T-helper 2 cell treated with Interferon-gamma antibody and Interleukin-4, amounts not matched to agents 5 μg/mL and 100 μg/mL, for 36 hours (primary cell): ENCODE measurements at places on chromosomes 1 and 21.

GRCh38 chr1:3453891-3454810 is at the start of gene ARHGEF16:
TSS of gene ARHGEF16 (plus strand) at chr1:3454665. CDS start at chr1:3463085, 8,420 bp downstream.
- DNase-seq: no peak

- no peak for DNase-seq
These were observed 3.8 kb upstream of the S100B start for GRCh38 chr21:46608672-46609111.

- peak; percentile 31 for DNase-seq
These were observed 804 bp upstream of the IKBKE start for GRCh38 chr1:206469411-206469932.

DNA sequence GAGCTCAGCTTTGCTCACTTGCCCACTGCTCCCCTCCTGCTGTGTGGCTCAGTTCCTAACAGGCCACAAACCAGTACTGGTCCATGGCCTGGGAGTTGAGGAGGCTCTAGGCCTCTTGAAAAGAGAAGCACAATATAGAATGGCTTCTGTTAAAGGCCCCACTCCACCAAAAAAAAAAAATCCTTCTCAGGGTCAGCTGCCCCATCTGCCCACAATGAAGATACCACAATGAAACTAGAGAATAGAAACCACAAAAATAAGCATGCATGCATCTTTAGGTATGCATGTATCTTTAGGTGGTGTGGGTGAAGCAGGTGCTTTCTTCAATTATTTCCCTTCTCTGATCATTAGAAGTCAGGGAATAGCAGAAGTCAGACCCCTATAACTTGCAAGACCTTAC is 620.4 kb upstream of the BEND5 start:
- no peak for DNase-seq

DNA sequence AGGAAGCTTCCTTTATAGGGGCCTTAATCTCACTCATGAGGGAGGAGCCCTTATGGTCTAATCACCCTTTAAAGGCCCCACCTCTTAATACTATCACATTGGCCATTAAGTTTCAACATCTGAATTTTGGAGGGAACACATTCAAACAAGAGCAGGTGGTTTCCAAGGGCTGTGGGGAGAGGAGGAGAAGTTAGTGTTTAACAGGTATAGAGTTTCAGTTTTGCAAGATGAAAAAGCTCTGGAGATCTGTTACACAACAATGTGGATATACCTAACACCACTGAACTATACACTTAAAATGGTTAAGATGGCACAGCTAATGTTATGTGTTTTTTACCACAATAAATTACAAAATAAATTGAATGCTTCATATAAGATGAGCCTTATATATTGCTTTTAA is 113.4 kb upstream of the DNAH14 start:
- DNase-seq: no peak

DNA sequence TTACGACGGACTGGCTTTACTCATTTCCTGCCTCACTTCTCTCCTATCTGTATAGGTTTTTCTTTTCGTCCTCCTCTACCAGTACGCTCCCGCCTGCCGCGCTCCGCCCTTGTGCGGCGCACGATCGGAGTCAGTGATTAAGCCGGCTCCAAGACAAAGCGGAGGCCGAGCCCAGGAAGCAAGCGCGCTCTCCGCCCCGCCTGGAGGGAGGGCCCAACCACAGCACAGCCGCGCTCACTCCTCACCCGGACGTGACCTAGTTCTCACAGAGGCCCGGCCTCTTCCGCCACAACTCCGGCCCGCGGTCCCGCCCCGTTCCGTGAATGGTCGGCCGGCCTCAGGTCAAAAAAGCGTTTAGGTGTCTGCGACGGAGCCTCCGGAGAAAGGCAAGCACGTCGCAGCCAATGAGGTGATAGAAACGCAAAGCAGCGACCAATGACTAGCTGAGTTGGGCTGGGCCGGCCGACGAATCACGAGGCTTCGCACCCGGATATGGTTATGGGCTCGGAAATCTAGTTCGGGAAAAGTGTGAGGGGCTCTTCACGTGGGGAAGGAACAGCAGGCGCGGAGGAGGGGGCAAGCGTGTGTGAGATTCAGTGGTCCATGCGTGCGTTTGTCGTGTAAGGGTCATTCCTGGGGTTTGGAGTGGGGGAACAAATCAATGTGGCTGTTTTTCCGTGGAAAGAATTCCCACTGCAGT is at the start of gene METTL13:
Gene METTL13 (plus strand): TSS at position 485 of the 700 bp plus-strand sequence. CDS start 308 bp downstream, outside the sequence.
- DNase-seq: peak; percentile 100

DNA sequence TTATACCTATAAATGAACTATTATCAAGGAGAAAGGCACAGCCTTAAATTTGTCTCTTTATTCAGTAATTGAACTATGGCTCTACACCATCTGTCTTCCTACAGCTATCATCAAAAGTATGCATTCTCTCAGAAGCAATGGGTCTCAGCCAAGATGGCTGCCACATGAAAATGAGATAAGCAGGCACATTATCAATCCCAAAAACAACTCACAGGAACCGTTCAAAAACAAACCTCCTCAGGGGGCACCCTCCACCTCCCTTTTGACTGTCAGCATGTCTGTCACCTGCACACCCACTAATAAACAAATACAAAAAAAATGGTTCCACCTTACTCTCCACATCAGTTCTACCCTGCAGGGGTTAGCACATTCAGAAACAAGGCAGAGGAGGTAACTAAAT is 23.6 kb downstream of the KIAA0319L start:
- DNase-seq: no peak

- no peak for DNase-seq
These were observed 23.9 kb downstream of the DCAF8 start for GRCh38 chr1:160238408-160238807.

GRCh38 chr1:227058321-227058751 is 118.2 kb downstream of the COQ8A start:
- DNase-seq: no peak

GRCh38 chr1:182304627-182305026 is 87.0 kb downstream of the GLUL start:
- no peak for DNase-seq

DNA sequence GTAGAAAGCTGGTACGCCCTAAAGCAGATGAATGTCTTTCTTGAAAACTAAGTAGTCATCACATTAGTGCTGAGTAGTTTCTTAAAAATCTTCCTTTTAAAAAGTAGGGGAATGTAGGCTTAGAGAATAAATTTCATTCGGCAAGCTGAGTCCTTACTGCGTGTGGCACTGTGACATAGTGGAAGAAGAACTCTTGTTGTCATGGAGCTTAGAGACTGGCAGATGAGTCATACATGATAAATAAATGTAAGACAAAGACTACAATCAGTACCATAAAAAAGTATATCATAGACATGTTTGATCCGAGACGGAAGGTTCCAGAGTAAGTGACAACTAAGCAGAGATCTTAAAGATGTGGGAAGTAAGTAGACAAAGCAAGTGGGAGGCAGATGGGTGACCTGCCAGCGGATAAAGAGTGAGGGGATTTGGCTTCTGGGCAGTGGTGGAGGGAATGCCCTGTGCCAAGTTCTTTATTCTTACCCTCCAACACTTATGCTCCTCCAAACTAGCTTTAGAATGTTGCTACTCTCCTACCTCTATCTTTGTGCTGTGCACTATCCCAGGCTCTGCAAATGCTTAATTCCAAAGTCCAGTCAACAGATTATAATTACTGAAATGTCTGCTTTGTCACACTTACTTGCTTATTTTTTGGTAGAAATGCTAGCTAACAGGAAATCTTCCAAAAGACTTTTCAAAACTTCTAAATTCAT is 608.5 kb upstream of the USP24 start:
- DNase-seq: no peak

DNA sequence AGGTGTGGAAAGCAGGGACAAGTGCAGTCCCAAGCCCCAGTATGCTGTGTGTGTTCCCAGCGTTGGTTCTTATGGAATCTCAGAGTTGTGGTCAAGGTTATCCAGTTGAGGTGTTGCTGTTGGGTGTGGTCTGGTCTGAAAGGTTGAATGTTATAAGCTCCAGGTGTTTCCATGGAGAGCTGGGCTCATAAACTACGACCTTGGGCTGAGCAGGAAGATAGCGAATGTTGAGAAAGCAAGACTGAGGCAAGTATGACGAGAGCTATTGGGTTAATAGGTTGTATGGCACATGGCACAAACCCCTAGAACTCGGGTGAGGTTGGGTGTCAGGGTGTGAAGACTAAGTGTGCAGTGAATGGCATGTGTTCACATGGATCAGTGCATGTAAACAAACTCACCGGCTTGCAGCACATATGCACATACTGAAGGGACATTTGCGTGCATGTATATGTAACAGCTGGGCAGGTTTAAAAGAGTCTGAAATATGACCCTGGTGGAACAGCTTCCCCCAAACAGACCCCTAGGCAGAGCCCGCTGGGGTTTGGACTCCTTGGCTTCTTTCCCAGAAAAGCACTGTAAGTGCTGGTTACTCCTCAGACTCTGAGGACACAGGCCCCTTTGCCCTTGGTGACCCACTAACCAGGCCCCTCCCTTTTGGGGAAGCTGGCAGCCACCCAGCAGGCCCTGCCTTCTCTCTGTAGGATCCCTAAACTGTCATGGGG is 117.5 kb downstream of the NAV1 start:
- no peak for DNase-seq

DNA sequence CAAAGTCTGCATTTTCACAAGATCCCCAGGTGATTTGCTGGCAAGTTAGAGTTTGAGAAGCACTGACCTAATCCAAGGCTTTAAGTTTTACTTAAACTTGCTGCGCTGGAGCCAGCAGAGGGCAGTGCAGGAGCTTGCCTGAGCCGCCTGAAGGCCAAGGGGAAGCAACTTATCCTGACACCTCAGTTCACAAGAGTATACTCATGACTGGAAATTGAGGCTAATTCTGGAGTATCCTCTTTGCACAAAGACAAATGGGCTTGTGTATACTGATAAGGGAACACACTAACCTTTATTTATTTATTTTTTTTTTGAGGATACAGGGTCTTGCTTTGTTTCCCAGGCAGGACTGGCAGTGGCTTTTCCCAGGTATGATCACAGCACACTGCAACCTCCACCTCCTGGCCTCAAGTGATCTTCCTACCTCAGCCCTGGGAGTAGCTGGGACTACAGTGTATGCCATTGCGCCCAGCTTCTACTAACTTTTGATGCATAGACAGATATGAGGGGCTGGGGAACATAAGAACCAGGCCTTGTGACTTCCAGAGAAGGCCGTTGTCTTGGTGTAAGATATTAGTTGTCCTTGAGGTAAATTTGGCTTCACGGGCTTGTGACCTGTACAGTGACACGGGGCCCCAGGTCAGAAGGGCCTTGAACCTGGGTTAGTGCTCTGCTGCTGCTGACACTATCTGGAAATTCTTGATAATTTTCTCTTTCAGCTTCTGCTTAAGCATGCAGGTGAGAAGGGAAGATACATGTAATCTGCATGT is 29.0 kb upstream of the SLAMF1 start:
- DNase-seq: peak; percentile 70

GRCh38 chr1:159015440-159015909 is 5.8 kb downstream of the IFI16 start:
- peak; percentile 76 for DNase-seq

- no peak for DNase-seq
These were observed 135.7 kb upstream of the RUNX3 start for GRCh38 chr1:25065795-25066238.

DNA sequence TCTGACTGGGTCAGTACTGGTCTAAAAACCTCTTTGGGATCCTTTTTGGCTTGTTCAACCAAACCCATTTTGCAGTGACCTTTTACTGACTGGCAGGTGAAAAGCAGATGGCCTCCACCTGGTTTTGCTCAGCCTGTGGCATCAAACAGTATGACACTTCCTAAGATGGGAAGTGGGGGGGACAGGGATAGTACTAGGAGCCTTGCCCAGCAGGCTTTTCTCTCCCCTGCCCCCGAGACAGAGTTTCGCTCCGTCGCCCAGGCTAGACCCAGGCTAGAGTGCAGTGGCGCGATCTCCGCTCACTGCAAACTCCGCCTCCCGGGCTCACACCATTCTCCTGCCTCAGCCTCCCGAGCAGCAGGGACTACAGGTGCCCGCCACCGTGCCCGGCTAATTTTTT is 18.3 kb downstream of the INTS3 start:
- DNase-seq: no peak

GRCh38 chr21:28334407-28334806 is 658.3 kb downstream of the LTN1 start:
- DNase-seq: no peak

- no peak for DNase-seq
These were observed 2.8 kb downstream of the SMCP start for GRCh38 chr1:152880907-152881306.

DNA sequence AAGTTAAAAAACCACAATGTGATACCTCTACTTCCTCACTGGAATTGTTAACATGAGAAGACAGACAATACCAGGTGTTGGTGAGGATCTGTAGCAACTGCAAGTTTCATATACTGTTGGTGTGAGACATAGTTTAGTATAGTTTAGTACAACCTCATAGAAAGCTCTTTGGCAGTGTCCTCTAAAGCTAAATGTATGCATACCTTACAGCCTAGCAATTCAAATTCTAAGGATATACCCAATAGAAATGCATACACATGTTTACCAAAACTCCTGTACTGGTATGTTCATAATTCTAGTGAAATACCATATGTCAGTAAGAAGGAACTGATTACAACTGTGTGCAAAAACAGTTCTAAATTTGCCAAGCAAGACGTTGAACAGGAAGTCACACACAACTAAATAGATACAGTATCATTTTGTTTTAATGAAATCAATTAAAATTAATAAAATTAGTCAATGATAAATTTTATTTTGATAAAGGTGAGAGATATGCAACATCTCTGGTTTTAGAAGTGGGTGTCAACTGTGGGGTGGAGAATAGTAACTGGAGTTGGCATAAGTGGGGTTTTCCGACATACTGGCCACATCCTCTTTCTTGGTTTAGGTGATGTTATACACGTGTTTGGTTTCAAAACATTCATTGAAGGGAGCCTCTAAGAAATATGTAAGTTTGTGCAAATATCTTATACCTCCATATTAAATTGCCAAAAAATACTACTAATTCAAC is 450.7 kb downstream of the PTPRC start:
- DNase-seq: peak; percentile 46

GRCh38 chr1:187326557-187326956 is 497.8 kb downstream of the PLA2G4A start:
- DNase-seq: no peak

- DNase-seq: no peak
These were observed 13.2 kb downstream of the PLPP3 start for GRCh38 chr1:56566061-56566744.

- no peak for DNase-seq
These were observed 8.0 kb downstream of the S100A9 start for GRCh38 chr1:153365696-153366095.

GRCh38 chr1:13543451-13544220 is 29.8 kb upstream of the LRRC38 start:
- DNase-seq: no peak

- DNase-seq: no peak
These were observed 111.7 kb downstream of the GLUL start for GRCh38 chr1:182279724-182280503.
